ENCODE measurements at places on chromosomes 7 and 10.
A peak's percentile ranks its signal among the peaks of the same experiment; 100 is the strongest.

DNA sequence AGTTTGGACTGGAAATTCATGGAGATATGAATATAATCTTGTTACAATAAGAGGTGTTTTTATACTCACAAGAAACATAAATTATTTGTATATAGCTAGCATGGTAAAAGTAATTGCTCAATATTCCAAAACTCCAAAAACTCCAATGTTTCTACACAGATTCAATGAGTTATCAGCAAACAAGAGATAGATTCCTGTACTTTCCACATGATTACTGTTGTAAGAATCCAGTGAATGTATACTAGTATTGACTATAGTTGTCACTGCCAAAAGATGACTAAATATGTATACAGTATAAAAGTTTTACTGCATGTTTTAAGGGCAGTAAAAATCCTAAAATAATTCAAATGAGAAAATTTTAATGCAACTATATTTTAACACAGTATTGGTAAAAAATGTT is 10.7 kb downstream of the ATOH7 start:
- no peak for DNase-seq

DNA sequence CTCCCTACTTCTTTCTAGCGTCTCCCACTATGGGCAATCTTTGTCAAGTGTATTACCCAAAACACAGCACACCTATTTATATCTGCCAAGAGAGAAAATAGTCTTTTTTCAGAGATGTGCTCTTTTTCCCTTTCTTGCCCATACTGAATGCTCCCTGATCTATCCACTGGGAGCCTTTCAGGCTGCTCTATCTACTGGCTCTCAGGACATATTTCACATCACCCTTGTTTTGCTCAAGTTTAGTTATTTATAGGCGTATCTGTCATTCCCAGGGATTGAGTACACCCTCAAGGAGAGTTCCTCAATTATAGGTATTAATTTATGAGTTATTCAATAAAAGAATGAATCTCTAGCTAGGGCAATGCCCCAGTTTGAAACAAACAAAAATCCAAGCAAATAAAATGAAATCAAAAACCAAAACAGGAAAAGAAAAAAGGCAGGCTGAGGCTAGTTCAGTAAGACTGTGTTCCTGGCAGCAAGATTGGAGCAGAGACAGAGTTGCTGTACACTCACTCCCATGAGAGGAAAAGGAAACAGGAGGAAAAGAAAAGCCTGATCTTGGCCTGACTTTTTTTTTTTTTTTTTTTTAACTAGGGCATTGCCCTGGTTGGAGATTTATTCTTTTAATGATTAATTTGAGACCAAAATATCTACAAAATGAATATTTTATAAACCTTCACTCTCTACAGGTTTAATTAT is 665.9 kb upstream of the PCDH15 start:
- DNase-seq, result no peak

DNA sequence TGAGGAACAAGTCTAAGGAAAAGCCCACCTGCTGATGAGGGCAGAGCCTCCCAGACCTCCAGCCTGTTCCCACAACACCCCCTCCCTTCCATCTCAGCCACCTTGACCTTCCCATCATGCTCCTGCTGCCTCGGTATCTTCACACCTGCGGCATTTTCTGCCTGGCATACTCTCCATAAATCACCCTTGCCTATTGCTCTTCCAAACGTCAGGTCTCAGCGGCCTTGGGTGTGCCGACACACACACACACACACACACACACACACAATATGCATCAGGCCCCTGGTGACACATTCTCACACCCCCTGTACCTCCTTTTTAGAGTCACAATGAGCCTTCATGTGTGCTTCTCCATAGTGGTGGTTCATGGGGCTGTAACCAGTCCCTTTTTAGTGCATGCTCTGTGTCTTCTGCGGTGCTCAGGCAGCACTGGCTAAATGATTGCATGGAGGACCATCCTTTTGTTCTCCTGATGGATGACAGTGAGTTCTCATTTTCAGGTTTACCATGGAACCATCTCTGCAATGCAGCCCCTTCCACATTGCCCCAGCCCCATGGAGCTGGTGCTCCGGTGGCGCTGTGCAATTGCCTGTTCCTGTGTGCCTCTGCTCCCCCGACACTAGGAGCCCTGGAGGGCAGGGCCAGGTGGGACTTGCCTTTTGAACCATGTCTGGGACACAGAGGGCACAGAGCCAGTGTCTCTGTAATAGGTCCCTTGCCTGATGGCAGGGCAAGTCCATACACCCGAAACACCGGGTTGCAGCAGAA is 4.5 kb downstream of the ADIRF start:
- DNase-seq, result no peak

DNA sequence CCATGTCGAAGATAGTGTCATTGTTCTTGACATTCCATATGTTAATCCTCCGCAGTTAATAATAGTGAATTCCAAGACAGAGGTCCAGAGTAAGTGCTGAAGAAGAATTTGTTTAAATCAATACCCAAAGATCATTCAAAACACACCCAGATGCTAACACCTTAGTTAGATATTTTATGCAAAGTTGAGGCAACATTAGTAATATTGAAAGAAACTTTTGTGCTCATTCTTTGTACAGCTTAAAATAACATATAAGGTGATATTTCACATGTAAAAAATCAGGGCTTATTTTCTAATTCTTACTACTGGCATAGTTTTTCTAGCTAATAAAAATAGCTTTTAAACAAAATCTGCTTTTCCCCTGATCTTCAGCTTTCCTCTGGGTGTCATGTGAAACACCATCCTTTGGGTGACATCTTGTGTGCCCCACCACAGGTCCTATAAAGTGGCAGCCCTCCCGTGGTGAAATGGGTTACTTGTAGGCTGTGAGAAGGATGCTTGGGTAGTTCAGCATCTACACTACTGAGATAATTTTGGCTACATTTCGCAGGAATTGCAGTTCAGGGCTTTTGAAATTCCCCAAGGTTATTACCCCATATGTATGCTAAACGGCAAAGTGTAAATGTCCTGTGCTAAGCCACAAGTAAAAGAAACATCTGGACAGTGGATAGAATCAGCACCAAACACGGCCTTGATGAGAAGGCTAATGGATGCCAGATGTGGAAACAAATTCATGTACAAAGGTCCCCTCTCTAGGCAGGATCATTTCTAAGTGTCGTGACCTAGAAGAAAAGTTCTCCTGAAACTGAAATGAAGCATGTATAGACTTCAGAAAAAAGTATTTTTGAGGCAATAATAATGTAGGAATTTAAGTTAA is 105.4 kb downstream of the GRM3 start:
- no peak for DNase-seq

GRCh38 chr7:155992974-155993373 is 180.7 kb upstream of the SHH start:
- DNase-seq, result no peak

DNA sequence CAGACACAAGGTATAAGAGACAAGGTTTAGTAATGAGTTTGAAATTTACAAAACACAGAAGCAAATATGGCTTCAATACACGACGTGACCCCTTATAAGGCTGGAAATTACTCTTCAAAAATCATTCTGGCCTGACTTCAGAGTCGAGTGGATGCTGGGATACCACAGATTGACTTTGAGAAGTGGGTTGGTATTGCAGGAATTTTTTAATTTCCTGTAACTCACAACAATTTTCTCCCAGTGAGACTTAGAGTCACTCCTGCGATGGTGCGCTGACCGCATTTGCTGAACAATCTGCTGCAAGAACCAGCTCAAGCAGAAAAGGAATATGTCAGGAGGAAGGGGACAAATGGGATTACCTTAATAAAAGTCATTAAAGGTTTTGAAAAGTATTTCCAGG is 132.1 kb downstream of the EMX2 start:
- no peak for DNase-seq

GRCh38 chr7:72217151-72217550 is 195.0 kb downstream of the CALN1 start:
- no peak for DNase-seq

GRCh38 chr7:1713502-1714484 is 43.7 kb downstream of the ELFN1 start:
- DNase-seq, result no peak

- no peak for DNase-seq
Observed at GRCh38 chr10:116978901-116979300, 26.1 kb downstream of the SHTN1 start.

- DNase-seq, result peak; percentile 66
Observed at GRCh38 chr7:134943785-134944400, 42.4 kb upstream of the AGBL3 start.

DNA sequence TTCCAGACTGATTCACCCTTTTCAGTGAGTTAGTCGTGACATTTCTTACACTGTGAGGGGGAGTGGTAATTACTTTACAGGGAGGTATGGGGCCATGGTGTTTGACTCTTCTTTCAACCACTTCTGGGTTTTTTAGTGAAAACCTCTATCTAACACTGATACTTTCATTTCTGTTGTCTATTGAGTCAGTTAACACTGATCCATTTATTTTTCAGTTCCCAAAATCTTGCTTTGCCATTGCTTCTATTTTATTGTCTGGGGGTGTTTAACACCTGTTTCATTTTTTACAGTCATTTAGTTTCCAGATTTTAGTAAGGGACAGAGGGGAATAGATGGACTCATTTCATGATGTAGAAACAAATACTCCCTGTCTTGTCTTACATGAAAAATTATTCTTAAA is 61.5 kb downstream of the HELLS start:
- peak; percentile 51 for DNase-seq

All from GM20000 (cell line).